Stimulated activated naive B cell treated with anti-CD40 and anti-IgM and Interleukin-4, amounts not matched to agents 10 μg/mL and 1 μg/mL and 100 μg/mL, for 72 hours (primary cell): ENCODE measurements at places on chromosomes 11 and 22.

- H3K4me1 ChIP-seq = peaks cover 38% of the 10 kb centered on the region
- no peak for DNase-seq
- peak overlapping the region; percentile 86 for H3K27ac ChIP-seq
- no peak overlapping the region for H3K4me3 ChIP-seq
- peaks cover 76% of the 10 kb centered on the region for H3K36me3 ChIP-seq
These were observed 21.3 kb downstream of the AMPD3 start for GRCh38 chr11:10476342-10476741.

- no peak overlapping the region for H3K4me3 ChIP-seq
- peaks cover 2% of the 10 kb centered on the region for H3K4me1 ChIP-seq
- DNase-seq = no peak
- no peak overlapping the region for H3K27ac ChIP-seq
- peaks cover 13% of the 10 kb centered on the region for H3K27me3 ChIP-seq
These were observed 144.9 kb downstream of the HIPK3 start for GRCh38 chr11:33402066-33402465.

GRCh38 chr11:120824242-120824641, 199.7 kb upstream of the TBCEL start:
- DNase-seq = no peak
- H3K4me3 ChIP-seq = no peak overlapping the region
- no peak overlapping the region for H3K27ac ChIP-seq
- peaks cover 12% of the 10 kb centered on the region for H3K27me3 ChIP-seq
- no peaks in the 10 kb centered on the region for H3K4me1 ChIP-seq

GRCh38 chr11:88280673-88281316, 56.7 kb downstream of the CTSC start:
- no peaks in the 10 kb centered on the region for H3K4me1 ChIP-seq
- peaks cover 31% of the 10 kb centered on the region for H3K36me3 ChIP-seq
- no peaks in the 10 kb centered on the region for H3K27me3 ChIP-seq

DNA sequence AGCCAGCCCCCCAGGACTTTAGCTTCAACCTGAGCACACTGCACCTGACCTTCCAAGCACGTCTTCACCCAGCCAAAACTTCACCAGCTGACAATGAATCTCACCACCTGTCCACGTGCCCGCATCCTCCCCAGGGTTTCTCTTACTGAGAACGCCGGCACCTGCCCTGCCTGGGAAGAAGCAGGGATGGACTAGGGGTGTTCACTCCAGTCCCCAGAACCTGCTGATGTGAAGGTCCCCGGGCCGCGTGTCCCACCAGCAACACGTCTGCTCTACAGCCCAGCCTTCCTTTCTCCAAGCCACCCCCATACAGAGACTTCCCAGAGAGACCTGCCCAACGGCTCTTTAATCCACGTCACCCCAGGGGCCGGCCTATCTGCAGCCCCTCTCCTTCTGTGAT, 12.8 kb downstream of the CPT1A start:
- H3K4me3 ChIP-seq = peak overlapping the region; percentile 75
- H3K27me3 ChIP-seq = no peaks in the 10 kb centered on the region
- DNase-seq = no peak
- peaks cover 16% of the 10 kb centered on the region for H3K36me3 ChIP-seq
- H3K27ac ChIP-seq = peak overlapping the region; percentile 94

DNA sequence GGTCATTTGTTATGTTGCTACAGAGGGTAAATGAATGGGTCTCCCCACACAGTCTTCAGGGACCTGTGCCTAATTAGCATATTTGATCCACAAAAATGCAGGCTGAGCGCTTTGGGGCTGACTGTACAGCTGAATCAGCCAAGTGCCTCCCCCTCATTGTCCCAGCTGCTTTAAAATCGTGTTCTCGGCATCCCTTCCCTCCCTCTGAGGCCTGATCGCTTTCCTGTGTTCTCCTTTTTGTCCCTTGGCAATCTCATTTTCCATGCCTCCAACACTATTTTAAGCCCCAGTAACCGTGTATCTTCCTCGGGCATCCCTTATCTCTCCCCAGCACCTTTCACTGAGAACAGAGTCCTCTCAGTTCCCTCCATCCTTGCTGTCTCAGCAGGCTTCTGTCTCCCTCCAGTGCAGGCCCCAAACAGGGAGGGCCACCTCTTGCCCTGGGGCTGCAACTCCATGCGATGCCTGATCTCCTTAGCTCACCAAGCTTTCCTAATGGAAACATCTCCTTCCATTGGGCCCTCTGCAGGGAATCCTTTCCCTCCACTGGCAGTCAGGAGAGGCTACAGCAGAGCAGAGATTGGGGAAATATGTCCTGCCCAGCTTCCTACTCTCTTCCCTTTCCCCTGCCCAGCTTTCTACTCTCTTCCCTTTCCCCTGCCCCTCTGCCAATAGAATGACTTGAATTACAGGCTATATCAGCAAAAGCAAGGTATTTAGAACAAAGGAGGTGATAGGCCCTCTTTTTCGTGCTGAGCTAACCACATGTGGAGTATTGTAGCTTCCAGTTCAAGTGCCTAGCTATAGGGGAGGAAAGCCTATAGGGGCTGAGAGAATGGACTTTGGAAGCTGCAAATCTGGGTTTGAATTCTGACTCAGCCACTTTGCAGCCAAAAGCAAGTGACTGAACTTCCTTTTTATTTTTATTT, 13.8 kb downstream of the UQCR10 start:
- H3K27me3 ChIP-seq = no peaks in the 10 kb centered on the region
- no peak for DNase-seq
- no peak overlapping the region for H3K4me3 ChIP-seq
- no peak overlapping the region for H3K27ac ChIP-seq
- no peaks in the 10 kb centered on the region for H3K36me3 ChIP-seq

GRCh38 chr11:7931168-7931567, at the start of gene OR10A6:
Gene OR10A6 (minus strand): TSS chr11:7931268. CDS start chr11:7928662, 2,606 bp downstream.
- no peak within 1 kb of the TSS for H3K4me3 ChIP-seq
- H3K27me3 ChIP-seq = peaks cover 32% of the 10 kb centered on the region
- H3K36me3 ChIP-seq = no peaks in the 10 kb centered on the region
- H3K27ac ChIP-seq = no peak within 1 kb of the TSS
- no peak for DNase-seq

DNA sequence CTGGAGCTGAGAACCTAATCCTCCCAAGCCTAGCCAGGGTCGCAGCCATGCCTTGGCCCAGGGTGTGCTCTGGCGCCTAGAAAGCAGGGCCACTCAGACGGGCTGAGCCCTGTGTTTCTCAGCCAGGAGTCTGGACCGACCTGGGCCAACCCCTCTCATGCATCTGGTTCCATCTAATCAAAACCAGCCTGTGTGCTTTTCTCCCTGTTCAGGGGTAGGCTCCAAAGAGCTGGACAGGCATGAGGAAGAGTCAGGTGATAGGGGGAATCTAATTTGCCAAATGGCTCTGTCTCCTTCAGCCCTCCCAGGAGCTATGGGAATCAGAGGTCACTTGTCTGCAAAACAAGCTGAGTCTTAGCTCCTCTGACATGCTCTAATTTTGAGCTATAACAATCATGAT, 55.7 kb downstream of the SCUBE1 start:
- DNase-seq = no peak
- no peak overlapping the region for H3K4me3 ChIP-seq
- peaks cover 8% of the 10 kb centered on the region for H3K27me3 ChIP-seq

DNA sequence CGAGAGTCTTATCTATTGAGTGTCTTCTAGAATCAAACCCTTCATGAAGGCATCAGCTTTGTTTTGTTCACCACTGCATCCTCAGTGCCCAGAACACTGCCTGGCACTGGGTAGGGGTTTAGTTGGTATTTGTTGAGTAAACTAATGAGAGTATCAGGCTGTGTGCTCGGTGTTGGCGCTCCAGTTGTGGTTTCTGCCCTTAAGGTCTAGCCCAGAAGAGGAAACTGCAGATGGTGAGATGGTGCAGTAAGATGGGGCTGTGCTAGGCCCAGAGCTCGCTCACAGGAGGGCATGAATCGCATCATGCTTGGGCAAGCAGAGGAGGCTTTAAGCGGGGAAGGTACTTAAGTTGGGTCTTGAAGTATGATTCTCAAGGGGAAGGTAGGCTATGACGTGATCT, 97.2 kb downstream of the FBXO7 start:
- peaks cover 2% of the 10 kb centered on the region for H3K4me1 ChIP-seq
- DNase-seq = no peak
- H3K4me3 ChIP-seq = no peak overlapping the region

GRCh38 chr11:70764356-70764905, 366.1 kb downstream of the CTTN start:
- no peaks in the 10 kb centered on the region for H3K4me1 ChIP-seq
- H3K36me3 ChIP-seq = peaks cover 2% of the 10 kb centered on the region
- H3K4me3 ChIP-seq = no peak overlapping the region
- H3K27me3 ChIP-seq = peaks cover 22% of the 10 kb centered on the region
- no peak for DNase-seq

DNA sequence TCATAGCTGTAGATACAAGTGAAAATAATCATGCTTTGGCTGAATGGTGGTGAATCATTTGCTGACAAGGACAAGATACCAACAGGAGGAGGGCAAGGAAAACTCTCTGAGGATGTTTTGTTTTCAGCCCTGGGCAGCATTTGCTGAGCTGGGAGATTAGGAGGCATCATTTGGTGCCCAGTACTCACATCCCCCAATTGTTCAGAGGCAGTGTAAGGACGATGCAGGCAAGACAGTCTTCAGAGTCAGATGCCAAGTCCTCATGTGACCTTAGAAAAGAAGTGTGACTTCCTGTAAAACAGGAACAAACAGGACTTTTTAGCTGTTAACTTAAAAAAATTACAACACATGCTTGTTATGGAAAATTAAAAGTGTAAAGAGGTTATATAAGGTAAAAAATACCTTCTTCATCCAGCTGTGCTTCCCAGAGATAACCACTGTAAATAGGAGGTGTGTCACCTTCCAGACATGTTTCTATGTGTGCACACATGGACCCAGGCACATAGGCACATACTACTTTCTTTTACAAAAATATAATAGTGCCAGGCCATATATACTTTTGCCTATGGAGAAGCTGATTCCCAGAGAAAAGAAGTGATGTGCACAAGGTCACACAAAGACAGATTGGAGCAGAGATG, 18.0 kb downstream of the CNTF start:
- H3K4me3 ChIP-seq = no peak overlapping the region
- peak overlapping the region; percentile 48 for H3K27ac ChIP-seq
- peaks cover 13% of the 10 kb centered on the region for H3K4me1 ChIP-seq
- DNase-seq = no peak
- H3K27me3 ChIP-seq = no peaks in the 10 kb centered on the region

- DNase-seq = no peak
- no peaks in the 10 kb centered on the region for H3K36me3 ChIP-seq
- H3K4me3 ChIP-seq = no peak overlapping the region
- no peaks in the 10 kb centered on the region for H3K4me1 ChIP-seq
- no peak overlapping the region for H3K27ac ChIP-seq
- peaks cover 4% of the 10 kb centered on the region for H3K27me3 ChIP-seq
These were observed 11.8 kb downstream of the KCTD14 start for GRCh38 chr11:78011301-78011700.

GRCh38 chr11:134762248-134763029, 350.4 kb upstream of the B3GAT1 start:
- H3K36me3 ChIP-seq = no peaks in the 10 kb centered on the region
- no peaks in the 10 kb centered on the region for H3K4me1 ChIP-seq
- no peak overlapping the region for H3K27ac ChIP-seq
- H3K4me3 ChIP-seq = no peak overlapping the region
- H3K27me3 ChIP-seq = peaks cover 27% of the 10 kb centered on the region
